ENCODE measurements at places on chromosomes 12 and 14. TPM values are rescaled to one million over a fixed set of nuclear protein-coding genes. Genes with fewer than 3 reads are reported as not detected.

The WSCD2 gene
- total RNA-seq, result not detected

DNA sequence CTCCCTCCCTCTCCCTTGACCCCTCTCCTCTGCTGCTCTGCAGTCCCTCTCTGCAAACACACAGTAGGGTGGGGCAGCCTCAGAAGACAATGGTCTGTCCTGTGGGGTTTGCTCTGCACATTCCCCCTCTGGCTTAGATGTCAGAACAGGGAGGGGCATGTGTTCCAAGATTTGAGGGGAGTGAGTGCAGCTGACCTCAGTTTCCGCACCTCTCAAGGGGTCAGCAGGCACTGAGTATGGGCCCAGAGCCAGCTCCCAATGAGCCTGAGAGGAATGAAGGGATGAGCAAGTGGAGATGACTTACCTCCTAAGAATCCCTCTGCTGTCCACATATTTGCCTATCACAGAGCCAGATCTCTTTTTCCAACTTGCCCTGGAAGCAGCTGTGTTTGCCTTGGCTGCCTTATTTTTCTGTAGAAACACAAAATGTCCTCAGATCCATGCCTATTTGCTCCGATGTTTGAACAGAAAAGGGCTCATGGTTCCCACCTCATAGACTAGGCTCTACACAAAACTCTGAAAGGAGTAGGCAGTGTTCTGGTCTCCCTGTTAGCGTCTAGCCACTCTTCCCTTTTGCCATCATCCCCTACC lies 111.4 kb downstream of the CRACR2A start:
- peak; percentile 4 for DNase-seq

GRCh38 chr12:67220065-67220464 lies 49.1 kb upstream of the CAND1 start:
- no peak for DNase-seq

The LTB4R2 gene
- total RNA-seq, result 1.5 TPM

DNA sequence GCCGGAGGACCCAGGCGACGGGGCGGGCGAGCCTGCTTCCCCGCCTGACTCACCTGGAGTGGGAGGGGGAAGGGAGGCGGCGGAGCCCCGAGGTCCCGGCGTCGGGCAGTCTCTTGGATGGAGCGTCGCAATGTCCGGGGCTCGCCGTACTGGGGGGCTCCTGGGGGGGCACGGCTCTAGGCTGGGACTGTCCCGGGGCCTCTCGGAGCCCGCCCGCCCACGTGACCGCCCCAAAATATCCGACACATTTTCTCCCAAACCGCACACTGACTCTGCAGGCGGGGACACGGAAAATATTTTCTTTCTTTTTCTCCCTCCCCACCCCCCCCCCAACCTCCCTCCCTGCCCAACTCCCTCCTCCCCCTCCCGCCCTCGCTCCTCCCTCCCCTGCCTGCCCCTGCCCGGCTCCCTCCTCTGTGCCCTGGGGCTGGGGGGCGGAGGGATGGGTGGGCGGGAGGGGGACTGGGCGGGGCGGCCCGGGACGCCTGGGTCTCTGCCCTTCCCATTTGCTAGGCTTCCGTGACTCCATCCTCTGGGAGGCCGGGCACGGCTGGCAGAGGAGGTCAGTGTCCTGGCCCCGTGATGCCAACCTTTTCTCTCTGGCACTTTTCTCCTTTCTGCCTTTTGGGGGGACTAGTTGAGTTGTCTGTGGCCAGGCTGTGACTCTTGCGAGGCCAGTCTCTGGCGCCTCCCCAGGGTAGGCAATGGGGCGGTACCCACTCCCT lies at the start of gene RARG:
TSS of gene RARG (minus strand) at position 289 of the 725 bp plus-strand sequence. CDS start 4,664 bp downstream, outside the sequence.
- DNase-seq, result no peak

GRCh38 chr14:100135073-100135472 lies 24.4 kb downstream of the DEGS2 start:
- DNase-seq, result no peak

GRCh38 chr12:2014231-2014630 lies 10.0 kb upstream of the DCP1B start:
- DNase-seq, result no peak
